NCI-H2107 (cell line): ENCODE measurements at places on chromosomes 6 and 20.

GRCh38 chr20:43900121-43900466, 14.6 kb upstream of the TOX2 start:
- no peak for DNase-seq

- DNase-seq, result no peak
Measured at GRCh38 chr6:122063761-122064160, 335.7 kb upstream of the HSF2 start.

DNA sequence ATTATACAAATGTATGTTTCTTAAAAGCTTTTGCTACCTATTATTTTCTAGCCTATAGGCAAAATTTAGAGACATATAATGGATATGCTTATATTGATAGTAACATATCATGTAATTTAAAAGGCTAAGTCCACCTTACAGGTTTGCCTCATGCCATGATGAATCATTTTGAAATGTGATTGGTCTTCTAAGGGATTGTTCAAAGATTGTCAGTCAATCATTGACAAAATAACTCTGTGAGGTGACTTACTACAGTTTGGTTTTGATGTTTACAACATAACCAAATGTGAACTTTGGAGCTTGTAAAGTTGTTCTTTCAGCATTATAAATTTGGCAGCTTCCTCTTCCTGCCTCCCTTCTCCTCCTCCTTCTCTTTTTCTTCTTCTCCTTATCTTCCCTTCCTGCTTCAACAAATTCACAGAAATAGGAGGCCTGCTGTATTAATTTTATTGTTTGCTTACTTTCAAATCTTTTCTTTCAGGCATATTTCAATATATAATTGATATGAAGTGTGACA, 39.7 kb upstream of the ZFP64 start:
- no peak for DNase-seq

GRCh38 chr6:160881148-160881808, 110.3 kb upstream of the MAP3K4 start:
- DNase-seq, result no peak

DNA sequence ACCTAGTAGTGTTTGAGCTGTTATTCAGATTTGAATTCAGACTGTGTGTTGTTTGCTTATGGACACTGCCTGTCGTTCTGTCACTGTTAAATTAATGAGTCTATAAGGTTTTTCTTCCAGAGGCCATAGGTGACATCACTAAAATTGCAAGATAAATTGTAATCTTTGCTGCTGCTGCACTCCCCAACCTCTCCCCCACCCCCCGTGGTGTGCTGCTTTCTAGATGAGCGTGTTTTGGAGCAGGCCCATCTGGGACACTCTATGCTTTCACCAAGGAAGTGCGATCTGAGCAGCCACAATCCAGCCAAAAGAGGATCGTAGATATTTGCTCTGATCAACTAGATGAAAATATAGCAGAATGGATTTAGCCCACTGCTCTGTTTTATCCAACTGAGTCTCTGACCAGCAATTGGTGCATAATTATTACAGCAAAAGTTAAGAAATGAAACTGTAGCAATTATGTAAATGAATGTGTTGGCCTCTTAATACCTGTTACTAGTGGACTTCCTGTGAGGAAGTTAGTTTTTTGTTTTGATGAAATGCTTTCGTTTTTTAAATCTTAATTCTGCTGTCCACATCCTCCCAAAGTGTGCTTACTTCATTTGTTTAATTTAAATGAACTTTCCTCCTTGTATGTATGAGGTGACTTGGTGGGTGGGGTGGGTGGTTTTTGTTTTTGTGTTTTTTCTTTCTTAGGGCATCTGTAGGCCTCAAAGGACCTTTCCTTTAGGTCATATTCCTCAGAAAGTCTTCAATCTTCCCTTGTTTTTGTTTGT, 58.1 kb downstream of the RPRD1B start:
- DNase-seq, result no peak

GRCh38 chr6:13425943-13426931, 61.2 kb downstream of the GFOD1 start:
- DNase-seq, result no peak

DNA sequence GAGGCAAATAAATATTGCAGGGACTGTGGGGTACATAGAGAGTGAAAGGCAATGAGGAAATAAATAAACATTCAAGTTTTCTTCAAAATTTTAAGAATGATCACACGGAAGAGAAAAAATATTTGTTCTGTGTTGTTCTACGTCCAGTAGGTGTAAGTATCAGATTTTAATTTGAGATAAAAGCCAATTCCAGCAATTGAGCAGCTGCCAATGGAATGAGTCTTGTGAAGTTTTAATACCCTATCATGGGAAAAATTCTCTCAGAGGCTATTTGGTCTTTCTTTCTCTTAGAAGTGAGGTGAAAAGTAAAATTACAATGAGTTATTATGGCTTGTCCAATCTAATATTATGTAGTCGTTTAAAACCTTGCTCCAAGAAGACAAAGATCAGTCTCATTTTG, 195.7 kb upstream of the CITED2 start:
- DNase-seq, result no peak
